ENCODE measurements at places on chromosomes 5 and 9. TPM values are rescaled to one million over a fixed set of nuclear protein-coding genes. Genes with fewer than 3 reads are reported as not detected.

- no peak for DNase-seq
These were observed 298.1 kb downstream of the CETN3 start for GRCh38 chr5:90111364-90112032.

The RETREG1 gene
- 49.3 TPM for total RNA-seq

- no peak for DNase-seq
These were observed 506.1 kb downstream of the BNC2 start for GRCh38 chr9:16364347-16364746.

The IFNA13 gene
- not detected for total RNA-seq

- no peak for DNase-seq
These were observed 132.1 kb downstream of the PHF2 start for GRCh38 chr9:93708289-93708986.

The ANKRD33B gene
- 1.3 TPM for total RNA-seq

DNA sequence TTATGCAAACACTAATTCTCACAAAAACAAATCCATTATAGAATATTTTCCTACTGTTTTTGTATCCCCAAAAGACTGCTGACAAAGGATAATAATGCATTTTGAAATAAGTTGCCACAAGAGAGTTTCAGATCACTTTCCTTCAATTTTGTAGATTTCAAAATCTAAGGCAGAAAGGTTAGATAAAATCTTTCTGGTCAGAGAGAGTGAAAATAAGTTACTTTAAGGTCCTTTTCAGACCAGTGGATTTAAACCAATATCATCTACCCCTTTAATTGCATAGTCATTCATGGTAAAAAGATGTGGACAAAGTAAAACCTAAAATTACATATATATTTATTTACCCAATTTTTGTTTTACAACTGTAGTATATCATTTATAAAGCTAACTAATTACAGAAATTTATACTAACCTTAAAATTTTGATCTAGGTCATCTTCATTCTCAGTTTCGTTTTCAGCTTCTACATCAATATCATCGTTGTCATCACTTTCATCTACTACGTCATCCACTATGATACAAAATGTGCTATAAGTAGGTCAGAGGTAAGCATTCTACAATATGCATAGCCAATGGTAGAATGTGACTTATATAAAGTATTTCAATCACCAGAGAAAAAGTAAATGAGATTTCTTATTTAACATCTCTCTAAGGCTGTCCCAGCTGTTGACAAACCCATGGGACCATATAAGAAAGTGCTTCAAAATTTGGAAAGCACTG lies 95.7 kb downstream of the AGTPBP1 start:
- no peak for DNase-seq

The C5orf58 gene
- not detected for total RNA-seq

GRCh38 chr5:123382252-123382651 lies 41.0 kb downstream of the CEP120 start:
- DNase-seq: no peak

DNA sequence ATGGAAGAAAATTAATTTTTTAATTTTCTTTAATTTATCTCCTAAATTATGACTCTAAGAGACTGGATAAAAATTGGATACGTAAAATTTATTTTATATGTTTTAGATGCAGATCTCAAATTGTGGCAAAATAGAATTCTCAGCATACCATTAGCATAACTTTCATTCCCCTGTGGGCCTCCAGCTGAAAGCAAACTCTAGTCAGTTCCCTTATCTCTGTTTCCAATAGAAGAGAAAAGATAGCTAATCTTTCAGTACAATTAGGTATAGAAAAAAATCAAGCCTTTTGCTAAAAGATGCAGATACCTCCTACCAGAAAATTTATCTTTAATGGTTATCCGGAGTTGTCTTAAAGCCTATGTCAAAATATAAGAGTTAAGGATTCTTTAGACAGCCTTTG lies 1530.6 kb downstream of the EFNA5 start:
- no peak for DNase-seq

- no peak for DNase-seq
These were observed 34.2 kb downstream of the C9orf50 start for GRCh38 chr9:129586685-129587084.

DNA sequence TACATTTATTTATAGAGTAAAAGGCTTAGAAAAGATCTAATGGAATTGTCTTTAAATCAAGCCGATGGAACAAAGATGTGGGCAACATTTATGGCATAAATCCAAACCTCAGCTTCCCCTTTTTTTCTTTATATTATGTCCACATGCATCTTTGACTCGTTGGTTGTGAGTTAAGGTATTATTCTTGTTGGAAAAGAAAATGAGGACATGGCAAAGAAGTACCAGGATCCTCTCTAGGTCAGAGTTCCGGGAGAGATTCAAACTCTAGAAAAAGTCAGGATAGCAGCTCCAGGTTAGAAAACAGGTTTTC lies 508 bp upstream of the NME5 start:
- DNase-seq: no peak

GRCh38 chr5:160959804-160960203 lies 107.8 kb upstream of the ATP10B start:
- DNase-seq: no peak

The OTP gene
- not detected for total RNA-seq

- no peak for DNase-seq
These were observed 30.9 kb downstream of the SARDH start for GRCh38 chr9:133707065-133707762.

The ANKHD1 gene
- total RNA-seq: 57.7 TPM

DNA sequence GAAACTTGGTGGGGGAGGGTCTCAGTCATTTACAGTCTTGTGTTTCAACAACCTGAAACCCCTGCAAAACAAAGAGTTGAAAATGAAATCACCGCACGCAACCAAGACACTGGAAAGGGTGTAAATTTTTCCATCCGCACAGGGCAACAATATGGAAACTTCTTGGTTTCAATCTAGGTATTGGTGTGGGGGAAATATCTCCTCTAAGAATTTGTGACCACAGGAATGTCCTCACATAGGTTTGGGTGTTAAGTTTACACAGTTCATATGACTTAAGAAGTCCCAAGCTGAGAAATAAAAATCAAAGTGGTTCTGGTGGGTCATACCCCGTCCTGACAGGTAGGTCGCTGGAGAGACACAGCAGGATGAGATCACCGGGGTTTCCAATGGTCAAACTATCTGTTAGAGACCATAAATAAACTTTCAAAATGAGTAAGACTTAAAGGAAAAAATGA lies 51.9 kb upstream of the PIP5K1B start:
- no peak for DNase-seq

The ROR2 gene
- total RNA-seq: 0.27 TPM

DNA sequence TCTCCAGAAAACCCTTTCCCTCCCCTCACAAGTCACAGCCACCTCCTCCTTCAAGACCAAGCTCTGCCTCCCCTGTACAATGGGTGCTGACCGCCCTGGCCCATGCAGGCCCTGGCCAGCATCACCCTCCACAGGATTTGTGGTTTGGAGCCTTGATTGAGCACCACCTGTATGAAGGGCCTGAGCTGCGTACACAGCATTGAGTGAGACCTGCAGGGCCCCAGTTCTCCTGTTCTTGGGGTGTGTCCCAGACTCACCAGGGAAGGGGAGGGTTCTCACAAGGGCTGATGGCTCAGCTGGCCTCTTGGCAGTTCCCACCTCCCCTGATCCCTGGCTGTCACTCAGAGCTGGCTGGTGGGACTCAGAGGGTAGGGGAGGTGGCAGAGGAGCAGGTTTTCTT lies 63.7 kb upstream of the IER5L start:
- no peak for DNase-seq

- no peak for DNase-seq
These were observed 160.4 kb upstream of the MPDZ start for GRCh38 chr9:13439685-13440476.

The ZBTB43 gene
- total RNA-seq: 68.4 TPM

DNA sequence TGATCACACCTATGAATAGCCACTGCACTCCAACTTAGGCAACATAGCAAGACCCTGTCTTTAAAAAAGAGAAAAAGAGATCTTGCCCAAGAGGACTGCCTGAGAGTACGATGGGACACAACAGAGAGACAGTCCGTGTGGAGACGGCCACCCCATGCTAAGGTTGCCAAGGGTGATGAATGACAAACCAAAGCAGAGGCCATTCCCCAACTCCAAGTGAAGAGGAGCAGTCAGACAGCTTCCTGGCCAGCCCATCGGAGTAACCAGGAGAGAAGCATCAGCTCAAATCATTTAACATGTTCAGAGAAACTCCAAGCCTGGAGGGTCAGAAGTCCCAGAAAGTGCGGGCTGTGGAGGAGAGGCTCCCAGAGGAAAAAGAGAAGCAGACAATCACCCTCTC lies 63.9 kb upstream of the SUB1 start:
- no peak for DNase-seq

The MYORG gene
- 0.43 TPM for total RNA-seq

- DNase-seq: no peak
These were observed 39.5 kb downstream of the MFAP3 start for GRCh38 chr5:154078272-154078671.

The C9orf153 gene
- 0.98 TPM for total RNA-seq

DNA sequence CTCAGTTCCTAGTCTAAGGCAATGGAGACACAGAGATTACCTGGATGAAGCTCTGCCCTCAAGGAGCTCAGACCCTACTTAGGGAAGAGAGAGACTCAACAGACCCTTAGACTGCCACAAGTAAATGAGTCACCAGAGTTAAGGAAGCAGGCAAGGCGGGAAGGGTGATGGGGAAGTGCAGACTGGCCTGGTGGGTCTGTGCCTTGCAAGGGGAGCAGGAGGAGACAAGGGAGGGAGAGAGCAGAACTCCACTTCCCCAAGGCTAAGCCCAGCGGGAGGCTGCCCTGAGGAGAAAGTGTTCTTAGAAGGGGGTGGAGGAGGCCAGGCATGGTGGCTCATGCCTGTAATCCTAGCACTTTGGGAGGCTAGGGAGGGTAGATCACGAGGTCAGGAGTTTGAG lies 83.7 kb downstream of the HRH2 start:
- DNase-seq: no peak
